ENCODE measurements at places on chromosomes 6 and 20.

- no peak for DNase-seq
These were observed 2.1 kb downstream of the BTN3A2 start for GRCh38 chr6:26367114-26367513.

GRCh38 chr20:15547119-15547518 lies 1026.1 kb downstream of the KIF16B start:
- no peak for DNase-seq

GRCh38 chr6:30207619-30208295 lies 5.4 kb downstream of the TRIM26 start:
- DNase-seq = no peak

- DNase-seq = peak; percentile 78
These were observed 673 bp downstream of the MARCKS start for GRCh38 chr6:113857556-113858479.

- peak; percentile 47 for DNase-seq
These were observed 474.2 kb upstream of the SULF2 start for GRCh38 chr20:48259456-48259855.

DNA sequence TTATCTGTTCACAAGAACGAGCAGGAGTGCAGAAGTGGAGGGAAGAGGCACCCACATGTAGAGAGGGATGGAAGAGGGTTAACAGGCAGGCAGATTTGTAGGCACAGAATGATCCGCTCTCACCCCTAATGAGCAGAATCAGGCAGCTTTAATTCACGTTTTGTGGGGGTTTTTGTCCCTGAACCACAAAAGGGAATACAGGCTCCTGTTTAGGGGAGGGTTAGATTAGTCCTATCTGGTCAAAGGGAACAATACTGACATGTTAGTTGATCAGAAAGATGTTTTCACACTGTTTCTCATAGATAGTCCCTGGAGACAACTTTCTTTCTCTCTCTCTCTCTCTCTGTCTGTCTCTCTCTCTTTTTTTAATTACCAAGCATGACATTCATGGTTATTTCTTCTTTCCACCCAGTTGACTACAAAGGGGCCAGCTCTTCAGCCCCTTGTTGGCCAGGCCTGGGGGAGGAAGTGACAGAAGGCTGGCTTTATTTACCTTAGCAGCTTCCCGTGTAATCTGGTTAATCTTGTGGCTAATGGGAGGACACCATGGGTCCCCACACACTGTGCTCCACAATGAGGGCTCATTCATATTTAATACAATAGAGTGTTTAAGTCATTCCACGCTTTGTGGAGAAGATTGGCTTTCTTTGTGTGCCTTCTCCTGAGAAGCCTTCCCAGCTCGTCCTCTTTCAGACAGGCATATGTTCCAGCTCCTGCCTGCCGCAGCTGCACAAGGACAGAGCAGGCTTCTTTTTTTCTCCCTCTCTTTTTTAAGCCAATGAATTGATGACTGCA lies 958.8 kb downstream of the TFAP2A start:
- DNase-seq = peak; percentile 59

- DNase-seq = no peak
These were observed 33.1 kb upstream of the HINT3 start for GRCh38 chr6:125923366-125923877.

DNA sequence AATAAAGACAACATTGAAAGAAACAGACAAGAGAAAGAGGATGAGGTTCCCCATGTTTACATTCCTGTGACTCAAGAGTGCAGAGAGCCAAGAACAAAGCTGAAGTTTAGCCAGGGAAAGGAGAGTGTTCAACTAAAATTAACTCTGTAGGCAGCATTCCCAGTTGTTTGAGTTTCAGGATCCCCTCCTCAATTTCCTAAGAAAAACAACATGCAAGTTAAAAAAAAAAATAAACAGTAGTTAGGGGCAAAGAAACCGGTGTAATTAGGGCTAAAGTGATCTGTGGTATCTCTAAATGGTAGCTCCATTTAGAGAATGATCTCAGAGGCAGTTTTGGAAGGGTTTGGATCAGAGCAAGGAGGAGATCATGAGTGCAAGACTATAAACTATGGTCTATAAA lies 30.9 kb upstream of the RAB23 start:
- no peak for DNase-seq

GRCh38 chr20:36601540-36601939 lies 4.0 kb upstream of the RAB5IF start:
- DNase-seq = no peak

- DNase-seq = no peak
These were observed 6.6 kb upstream of the SAMHD1 start for GRCh38 chr20:36957875-36958667.

DNA sequence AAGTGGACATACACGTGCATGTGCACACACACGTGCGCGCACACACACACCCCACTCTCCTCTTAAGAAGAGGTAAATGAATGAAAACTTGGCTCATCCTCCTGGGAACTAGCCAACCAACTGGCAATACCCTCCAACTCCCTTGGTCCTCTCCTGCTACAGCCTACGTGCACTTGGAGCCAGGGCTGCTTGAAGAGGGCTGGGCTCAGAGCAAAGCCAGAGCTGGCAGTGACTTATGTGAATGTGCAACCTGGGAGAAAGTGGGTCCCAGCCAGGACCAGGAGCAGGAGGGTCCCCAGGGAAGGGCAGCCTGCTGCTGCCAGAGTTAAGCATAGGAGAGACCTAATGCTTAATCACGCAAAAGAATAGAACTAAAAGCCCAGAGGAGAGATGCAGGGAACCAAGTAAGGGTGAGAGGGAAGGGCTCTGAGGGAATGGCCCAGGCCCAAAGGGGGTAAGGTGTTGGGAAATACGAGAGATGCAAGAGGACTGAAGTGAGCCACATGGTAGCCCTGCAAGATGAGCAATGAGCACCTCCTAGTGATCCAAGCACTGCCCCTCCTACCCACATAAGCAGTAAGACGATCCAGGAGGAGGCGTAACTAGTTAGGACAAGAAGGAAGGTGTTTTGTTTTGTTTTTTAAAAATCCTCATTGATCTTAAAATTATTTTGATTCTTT lies 24.7 kb downstream of the TRAF3IP2 start:
- DNase-seq = no peak

- no peak for DNase-seq
These were observed 74.6 kb upstream of the LRFN2 start for GRCh38 chr6:40661726-40662125.

- peak; percentile 62 for DNase-seq
These were observed 72.1 kb downstream of the FOXA2 start for GRCh38 chr20:22511943-22512910.

DNA sequence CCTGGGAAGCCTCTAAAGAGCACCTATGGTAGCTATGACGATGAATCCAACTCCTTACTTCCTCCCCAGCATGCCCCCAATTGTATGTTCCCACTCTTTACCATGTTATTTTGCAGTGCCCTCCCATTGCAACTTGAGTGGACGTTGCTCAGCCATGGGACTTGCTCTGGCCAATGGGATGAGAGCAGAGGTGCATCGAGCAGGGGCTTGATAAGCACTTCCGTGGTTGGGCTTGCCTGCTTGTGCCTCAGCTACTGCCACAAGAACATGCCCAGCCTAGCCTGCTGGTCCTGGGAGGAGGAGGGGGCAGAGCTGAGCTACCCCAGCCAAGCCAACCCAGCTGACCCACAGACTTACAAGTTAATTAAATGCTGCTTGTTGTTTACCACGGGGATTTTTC lies 71.1 kb upstream of the CTNNBL1 start:
- DNase-seq = peak; percentile 57

GRCh38 chr6:30963641-30964040 lies 19.9 kb upstream of the MUC21 start:
- no peak for DNase-seq

DNA sequence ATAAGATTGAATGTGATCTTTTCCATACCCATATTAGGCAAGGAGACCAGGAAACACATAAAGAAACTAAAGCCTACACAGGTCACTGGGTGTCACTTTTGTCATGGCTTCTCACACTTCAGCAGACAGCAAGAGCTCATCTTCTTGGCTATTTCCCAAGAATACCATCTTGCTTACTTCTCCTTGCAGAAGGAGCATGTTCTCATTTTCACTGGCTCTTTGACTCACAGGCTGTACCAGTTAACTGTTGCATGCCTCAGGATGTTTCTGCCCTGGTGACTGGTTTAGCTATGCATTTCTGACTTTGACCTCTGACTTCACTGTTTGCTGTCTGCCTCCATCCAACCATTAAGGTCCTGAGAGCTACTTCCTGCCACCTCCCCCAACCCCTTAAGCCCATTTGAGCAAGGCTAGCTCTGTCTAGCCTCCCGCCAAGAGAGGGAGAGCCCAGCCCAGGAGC lies 40.3 kb upstream of the OGFRL1 start:
- peak; percentile 55 for DNase-seq

DNA sequence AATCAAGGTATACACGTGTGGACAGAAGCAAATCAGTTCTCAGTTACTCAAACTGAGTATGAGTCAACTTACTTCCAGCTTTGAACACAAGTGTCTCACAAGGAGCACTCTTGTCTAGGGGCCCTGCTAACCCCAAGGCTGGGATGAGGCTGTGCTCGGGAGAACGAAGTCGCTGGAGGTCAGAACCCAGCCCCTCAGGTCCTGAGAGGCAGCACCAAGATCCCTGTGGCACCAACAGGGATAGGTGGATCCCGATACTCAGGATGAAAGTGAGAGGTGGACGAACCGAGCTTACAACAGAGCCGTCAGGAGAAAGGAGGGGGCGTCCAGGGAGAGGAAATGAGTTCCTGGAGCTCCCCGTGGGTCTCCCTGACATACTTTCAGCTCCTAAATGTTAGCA lies 85.7 kb downstream of the GINS1 start:
- no peak for DNase-seq

- no peak for DNase-seq
These were observed 52.7 kb upstream of the STX16 start for GRCh38 chr20:58598211-58599015.

DNA sequence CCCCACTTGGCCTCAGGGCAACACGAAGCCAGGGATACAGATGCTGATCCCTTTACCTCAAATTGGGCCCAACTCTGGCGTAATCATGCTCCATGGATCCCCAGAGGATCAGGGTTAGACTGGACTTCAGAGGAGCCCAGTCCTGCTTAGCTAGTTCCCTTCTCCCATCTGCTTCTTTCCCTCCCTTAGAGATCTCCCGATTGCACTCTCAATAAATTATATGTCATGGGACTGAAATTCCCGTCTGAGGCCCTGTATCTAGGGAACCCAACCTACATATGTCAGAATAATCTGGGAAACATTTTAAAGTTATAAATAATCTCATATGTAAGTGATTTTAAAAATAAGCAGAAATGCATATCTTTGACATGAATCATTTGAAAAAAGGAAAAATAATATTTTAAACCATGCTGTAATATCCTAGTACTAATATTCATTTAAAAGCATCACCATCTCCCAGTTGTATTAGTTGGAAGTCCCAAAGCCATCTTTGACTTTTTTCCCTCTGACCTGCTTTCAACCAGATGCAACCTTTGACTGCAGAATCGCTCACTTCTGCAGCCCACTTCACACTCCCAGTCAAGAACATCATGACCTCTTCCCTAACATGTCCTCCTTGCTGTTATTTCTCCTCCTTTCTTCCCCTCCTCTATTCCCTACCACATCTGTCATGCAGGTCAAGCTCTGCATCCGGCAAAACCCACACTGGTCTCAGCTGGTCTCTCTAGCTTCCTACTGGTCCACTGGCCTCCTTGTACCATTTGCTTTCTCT lies 393.6 kb downstream of the BTBD3 start:
- no peak for DNase-seq

GRCh38 chr6:7954477-7955200 lies 44.1 kb upstream of the TXNDC5 start:
- no peak for DNase-seq

DNA sequence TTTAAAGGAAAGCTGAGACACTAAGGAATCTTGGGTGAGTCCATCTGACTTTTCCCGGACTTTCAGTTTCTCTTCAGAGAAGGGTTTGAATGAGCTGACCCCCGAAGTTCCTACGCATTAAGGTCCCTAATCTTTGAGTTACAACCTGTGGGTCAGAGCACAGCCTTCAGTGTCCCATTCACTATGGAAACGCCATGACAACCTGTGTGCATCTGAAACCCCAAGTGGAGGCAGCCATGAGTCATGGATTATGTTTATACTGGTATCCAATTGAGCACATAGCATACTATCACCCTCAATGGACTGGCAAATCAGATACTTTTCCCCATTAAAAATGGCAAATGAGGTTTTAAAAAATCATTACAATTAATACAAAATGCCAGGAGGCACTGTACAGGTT lies 11.4 kb downstream of the MYLK4 start:
- no peak for DNase-seq

- DNase-seq = no peak
These were observed 239.2 kb upstream of the QKI start for GRCh38 chr6:163175301-163175700.

DNA sequence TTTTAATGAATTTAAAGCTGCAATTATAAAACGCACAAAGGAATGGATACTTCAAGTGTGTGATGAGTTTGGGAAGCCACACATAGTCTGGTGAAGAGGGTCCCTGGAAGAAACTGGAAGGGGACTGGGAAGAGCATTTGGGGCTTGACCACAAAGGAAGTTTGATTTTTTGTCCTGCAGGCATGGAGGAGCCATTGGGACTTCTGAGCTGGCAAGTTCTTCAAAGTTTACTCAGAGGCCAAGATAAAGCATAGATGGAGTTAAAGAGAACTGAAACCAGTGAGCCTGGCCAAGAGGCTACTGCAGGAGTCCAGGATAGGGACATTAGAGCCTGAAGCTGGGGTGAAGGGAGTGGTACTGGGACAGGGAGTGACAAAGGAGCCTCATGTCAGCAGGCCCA lies 95.0 kb downstream of the AIG1 start:
- DNase-seq = no peak

DNA sequence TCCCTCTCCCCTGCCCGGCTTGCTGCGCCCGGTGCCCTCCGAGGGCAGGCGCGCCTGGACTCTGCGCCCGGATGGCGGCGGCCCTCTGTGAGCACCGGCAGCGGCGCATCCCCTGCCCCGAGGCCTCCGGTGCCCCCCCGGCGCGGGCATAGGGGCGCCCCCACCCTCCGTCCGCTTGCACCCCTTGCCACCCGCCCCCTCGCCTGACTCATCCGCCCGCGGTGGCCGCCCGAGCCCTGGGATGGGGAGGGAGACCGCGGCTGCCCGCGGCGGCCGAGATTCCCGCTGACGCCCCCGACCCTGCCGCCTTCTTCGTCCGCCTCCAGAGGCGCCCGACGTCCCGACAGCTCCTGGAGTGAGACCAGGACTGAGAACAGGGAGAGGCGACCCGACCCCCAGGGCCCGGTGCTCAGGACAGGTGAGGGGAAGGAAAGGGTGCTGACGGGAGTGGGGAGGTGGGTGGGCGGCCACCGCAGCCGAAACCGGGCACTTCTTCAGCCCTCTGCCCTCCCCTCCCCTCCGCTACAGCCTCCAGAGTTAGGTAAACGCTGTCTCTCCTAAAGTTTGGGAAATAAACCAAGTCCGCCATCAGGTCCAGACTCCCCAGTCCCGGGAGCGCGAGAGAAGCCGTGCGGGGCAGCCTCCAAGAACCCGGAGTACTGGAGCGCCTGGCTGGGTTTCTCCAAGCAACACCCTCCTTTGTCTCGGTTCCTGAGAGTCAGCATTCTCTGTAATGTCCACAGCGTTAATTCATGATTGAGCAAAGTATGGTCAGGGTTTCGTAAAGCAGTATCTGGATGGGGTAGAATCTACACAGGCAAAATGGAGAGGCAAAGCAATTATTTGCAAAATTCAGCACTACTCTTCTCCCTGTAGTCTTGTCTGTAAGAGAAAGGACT lies 539 bp downstream of the TMEM200A start:
- peak; percentile 87 for DNase-seq

GRCh38 chr20:10250902-10251301 lies 32.3 kb downstream of the SNAP25 start:
- no peak for DNase-seq
